Naive thymus-derived CD8-positive, alpha-beta T cell (primary cell): ENCODE measurements at places on chromosomes 6 and 20.

DNA sequence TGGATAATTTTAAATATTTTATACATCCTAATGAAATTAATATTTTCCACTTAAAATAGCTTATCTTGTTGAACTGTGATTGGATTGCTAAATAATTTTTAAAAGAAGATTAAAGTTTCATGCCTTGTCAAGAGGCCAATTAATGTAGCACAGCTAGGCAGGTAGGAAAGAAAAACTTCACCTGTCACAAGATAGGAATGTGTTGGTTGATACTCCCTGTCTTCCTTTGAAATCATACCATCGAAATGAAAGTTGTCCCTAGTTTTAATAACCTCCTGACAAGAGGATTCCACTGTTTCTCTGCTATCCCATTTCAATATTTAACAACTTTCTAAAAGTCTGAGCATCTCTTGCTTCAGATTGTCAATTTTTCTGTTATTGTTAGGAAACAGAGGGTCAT lies 80.8 kb downstream of the BMP6 start:
- no peak for DNase-seq

- DNase-seq: no peak
These were observed 72.3 kb upstream of the DST start for GRCh38 chr6:56714982-56715456.

DNA sequence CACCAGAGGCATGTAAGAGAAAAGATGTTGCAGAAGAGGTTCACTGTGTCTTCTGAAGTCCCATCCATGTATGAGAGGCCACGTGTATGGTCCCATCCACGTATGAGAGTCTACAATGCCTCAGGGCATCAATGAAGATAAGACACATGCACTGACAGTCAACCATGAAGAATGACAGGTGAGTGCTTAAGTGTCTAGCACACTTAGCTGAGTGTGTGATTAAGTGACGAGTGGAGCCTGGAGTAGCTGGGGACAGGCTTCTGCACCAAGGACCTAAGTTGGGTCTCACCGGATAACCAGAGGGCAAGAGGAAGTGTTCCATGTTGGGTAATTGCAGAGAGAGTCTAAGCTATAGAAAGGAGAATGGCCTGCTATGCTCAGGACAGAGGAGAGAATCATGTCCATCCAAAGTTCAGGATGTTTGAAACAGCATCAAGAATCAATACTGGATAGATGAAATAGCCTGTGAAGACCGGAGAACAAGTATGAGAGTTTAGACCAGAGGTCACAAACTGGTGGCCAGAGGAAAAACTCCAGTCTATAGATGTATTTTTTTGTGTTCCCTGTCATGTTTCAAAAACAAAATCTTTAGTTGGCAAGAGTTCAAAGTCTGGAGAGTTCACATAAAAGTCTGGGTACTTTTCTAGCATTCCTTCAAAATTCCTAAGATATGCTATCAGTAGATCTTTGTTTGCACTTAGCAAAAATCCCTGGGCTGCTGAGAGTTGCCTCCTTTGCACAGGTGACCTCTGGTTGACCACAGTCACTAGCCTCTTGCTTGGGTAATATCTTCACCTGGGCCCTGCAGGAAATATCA lies 165.8 kb downstream of the KIF16B start:
- no peak for DNase-seq

GRCh38 chr20:62952968-62953838 lies 694 bp downstream of the SLC17A9 start:
- DNase-seq: no peak

DNA sequence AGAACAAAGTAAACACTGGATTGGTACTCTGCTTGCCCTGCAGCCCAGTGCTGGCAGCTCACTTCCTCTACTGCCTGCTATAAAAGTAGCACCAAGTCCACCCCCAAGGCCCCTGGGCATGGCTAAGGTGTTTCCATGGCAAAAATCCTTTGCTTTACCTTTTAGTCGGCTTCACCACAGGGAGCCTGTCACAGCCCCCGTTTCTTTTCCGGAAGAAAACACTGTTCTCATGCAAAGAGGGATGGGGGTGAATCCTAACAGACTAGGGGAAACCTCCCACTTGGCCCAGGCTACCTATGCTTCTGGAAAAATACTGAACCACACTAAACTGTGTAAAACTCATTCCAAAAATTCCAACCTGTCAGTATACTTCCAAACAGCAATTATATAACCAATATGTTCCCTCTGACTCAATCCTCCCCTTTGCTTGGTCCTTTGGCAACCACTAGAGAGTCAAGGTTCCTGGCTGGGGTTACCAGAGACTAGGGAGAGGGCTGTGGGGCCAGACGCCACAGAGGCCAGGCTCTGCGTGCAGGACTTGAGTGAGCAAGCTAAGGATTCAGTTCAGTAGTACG lies 16.1 kb downstream of the PPIL1 start:
- no peak for DNase-seq

- DNase-seq: no peak
These were observed 125.4 kb downstream of the DST start for GRCh38 chr6:56517155-56517745.

GRCh38 chr20:24913076-24913628 lies 35.9 kb upstream of the CST7 start:
- no peak for DNase-seq

- DNase-seq: no peak
These were observed 31.9 kb downstream of the CHMP4B start for GRCh38 chr20:33843050-33843449.

DNA sequence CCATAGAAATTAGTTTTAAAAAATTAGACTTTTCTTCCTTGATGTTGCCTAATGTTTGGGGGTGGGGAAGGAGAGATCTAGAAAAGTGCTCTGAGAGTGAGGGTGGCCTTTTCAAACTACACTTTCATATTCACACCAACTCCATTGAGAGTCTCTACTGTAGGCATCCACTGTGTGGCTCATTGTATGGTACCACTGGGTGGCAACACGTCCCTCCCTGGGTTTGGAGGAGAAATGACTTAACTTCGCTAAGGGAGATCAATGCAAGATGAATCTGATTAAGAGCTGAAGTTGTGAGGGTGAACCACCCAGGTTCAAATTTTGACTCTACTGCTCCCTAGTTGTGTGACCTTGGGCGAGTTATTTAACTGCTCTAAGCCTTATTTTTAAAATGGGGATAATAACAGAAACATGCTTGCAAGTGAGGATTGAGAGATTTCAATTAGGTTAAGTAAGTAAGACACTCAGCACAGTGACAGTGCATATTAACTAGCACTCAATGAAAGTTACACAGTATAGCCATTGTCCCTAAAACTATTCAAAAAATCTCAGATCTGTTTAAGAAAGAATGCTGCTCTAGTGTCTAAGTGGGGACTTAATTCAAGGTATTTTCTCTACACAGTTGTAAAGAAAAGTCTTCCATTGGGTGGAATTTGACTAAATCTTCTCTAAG lies 193.5 kb upstream of the CNR1 start:
- DNase-seq: no peak

GRCh38 chr6:132380358-132381029 lies 20.8 kb downstream of the MOXD1 start:
- no peak for DNase-seq

DNA sequence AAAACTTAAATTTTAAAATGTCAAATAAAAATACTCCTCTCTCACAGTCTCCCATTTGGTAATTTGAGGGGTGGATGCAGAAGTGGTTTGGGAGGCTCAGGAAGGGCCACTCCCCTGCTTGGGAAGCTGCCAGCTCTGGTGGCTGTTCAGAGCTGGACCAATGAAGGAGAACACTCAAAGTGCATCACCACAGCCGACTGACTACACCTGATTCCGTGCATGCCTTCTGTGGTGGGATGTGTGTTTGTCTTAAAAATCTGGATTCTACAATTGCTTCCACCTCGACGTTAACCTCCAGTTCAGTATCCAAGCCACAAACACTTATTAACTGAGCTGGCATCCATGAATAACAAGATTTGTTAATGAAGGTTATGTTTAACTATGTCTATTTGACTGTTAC lies 137.3 kb downstream of the FOXC1 start:
- no peak for DNase-seq

DNA sequence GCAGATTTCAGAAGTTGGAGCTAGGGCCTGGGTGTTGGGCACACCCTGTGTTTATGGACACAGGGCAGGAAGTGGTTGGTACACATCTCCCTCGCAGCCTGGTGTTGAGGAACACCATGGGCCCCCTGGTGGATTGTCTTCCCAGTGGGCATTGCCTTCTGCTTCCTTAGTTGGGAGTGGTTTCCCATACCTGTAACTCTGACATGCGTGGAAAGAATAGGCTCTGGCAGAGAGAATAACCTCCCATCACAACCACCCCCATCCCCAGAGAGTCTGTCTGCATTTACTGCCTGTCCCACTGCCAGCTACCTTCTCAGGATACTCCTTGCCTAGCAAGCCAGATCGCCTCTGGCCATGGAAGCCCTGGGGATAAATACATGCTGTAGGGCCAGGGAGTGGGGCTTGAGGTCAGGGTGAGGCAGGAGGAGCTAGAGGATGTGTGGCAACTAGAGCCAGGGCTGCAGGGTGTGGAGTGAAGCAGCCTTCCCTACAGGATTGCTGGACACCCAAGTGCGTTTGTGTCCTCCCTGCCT lies 14.7 kb downstream of the LRRC73 start:
- no peak for DNase-seq

- DNase-seq: no peak
These were observed 6.4 kb upstream of the MPC1 start for GRCh38 chr6:166389119-166389518.

DNA sequence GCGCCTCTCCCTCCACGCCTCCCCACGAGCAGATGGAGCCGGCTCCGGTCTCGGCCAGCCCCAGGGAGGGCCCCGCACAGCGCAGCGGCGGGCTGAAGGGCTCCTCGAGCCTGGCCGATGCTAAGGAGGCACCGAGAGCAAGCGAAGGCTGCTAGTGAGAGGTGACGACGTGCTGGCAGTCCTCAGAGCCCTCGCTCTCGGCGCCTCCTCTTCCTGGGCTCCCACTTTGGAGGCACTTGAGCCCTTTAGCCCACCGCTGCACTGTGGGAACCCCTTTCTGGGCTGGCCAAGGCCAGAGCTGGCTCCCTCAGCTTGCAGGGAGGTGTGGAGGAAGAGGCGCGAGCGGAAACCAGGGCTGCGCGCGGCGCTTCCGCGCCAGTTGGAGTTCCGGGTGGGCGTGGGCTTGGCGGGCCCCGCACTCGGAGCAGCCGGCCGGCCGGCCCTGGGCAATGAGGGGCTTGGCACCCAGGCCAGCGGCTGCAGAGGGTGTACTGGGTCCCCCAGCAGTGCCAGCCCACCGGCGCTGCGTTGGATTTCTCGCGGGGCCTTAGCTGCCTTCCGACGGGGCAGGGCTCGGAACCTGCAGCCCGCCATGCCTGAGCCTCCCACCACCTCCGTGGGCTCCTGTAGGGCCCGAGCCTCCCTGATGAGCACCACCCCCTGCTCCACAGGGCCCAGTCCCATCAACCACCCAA lies 2.5 kb upstream of the TMEM14C start:
- peak; percentile 79 for DNase-seq

DNA sequence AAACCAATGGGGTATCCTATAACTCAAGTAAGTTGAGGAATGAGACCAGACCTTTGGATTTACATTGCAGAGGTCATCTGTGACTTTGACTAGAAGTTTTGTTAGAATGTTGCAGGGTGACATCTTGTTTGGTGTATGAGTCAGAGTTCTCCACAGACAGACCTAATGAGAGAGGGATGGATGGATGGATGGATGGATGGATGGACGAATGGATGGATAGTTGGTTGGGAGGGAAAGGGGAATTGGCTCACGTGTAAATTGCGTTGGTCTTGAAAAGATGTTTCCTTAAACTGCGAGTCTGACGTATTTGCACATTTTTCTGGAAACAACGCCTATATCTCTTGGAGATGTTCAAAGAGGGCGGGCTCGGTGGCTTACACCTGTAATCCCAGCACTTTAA lies 1.0 kb upstream of the MTRES1 start:
- DNase-seq: no peak
